ENCODE measurements at places on chromosomes 16 and 17.

- no peak overlapping the region for H3K27ac ChIP-seq
- H3K27me3 ChIP-seq = no peaks in the 10 kb centered on the region
- no peak for DNase-seq
- H3K4me3 ChIP-seq = no peak overlapping the region
- H3K4me1 ChIP-seq = no peaks in the 10 kb centered on the region
- H3K36me3 ChIP-seq = peaks cover 55% of the 10 kb centered on the region
Observed at GRCh38 chr16:89101303-89102040, 7.8 kb downstream of the ACSF3 start.

DNA sequence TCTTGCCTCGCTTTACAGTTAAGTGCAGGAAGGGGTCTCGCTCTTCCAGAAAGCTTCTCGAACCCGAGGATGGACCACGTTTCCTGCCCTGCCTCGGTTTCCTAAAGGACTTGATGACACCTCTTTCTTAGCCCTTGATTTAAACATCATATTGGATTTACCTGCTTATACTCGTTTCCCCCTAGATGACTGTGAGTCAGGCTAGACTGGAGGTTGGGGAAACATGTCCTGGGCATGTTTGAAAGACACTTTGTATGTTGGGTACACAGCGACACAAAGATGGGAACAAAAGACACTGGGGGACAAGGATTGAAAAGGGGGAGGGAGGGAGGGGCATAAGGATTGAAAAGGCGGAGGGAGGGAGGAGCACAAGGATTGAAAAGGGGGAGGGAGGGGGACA, 30.0 kb downstream of the SDK2 start:
- no peaks in the 10 kb centered on the region for H3K36me3 ChIP-seq
- H3K27ac ChIP-seq = no peak overlapping the region
- DNase-seq = no peak
- no peak overlapping the region for H3K4me3 ChIP-seq
- peaks cover 45% of the 10 kb centered on the region for H3K27me3 ChIP-seq

GRCh38 chr17:13047011-13047606, 29.3 kb upstream of the ELAC2 start:
- DNase-seq = no peak
- no peak overlapping the region for H3K4me3 ChIP-seq
- no peaks in the 10 kb centered on the region for H3K36me3 ChIP-seq
- H3K27me3 ChIP-seq = no peaks in the 10 kb centered on the region
- no peaks in the 10 kb centered on the region for H3K4me1 ChIP-seq
- no peak overlapping the region for H3K27ac ChIP-seq

- no peak overlapping the region for H3K27ac ChIP-seq
- no peak for DNase-seq
- peaks cover 2% of the 10 kb centered on the region for H3K4me1 ChIP-seq
Observed at GRCh38 chr16:11072420-11073153, 128.2 kb downstream of the CLEC16A start.

DNA sequence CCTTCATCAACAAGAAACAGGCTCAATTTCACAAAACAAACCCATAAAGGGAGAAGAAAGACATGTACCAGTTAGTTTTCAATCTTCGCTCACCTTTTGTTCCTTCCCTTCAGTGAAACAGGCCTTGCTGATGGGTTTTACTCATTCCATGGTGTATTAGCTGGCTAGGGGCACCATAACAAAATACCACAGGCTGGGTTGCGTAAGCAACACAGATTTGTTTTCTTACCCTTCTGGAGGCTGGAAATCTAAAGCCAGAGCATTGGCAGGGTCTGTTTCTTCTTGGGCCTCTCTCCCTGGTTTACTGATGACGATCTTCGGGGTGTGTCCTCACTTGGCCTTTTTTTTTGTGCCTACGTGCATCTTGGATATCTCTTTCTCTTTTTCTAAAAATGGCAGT, 383.4 kb upstream of the RBFOX1 start:
- H3K36me3 ChIP-seq = no peaks in the 10 kb centered on the region
- no peaks in the 10 kb centered on the region for H3K4me1 ChIP-seq
- H3K27ac ChIP-seq = no peak overlapping the region

Data from SJSA1 (cell line).